ENCODE measurements at places on chromosomes 12 and 14.

GRCh38 chr12:778615-779014, 26.2 kb downstream of the WNK1 start:
- DNase-seq = no peak

GRCh38 chr12:106193394-106194215, 54.2 kb downstream of the CKAP4 start:
- DNase-seq = no peak

GRCh38 chr14:37118673-37119366, 53.6 kb downstream of the SLC25A21 start:
- no peak for DNase-seq

- no peak for DNase-seq
Observed at GRCh38 chr14:68873376-68873775, 80.5 kb upstream of the ZFP36L1 start.

- DNase-seq = no peak
Observed at GRCh38 chr14:69387311-69387710, 10.8 kb downstream of the ERH start.

- no peak for DNase-seq
Observed at GRCh38 chr12:126389220-126389841, 1324.1 kb downstream of the AACS start.

DNA sequence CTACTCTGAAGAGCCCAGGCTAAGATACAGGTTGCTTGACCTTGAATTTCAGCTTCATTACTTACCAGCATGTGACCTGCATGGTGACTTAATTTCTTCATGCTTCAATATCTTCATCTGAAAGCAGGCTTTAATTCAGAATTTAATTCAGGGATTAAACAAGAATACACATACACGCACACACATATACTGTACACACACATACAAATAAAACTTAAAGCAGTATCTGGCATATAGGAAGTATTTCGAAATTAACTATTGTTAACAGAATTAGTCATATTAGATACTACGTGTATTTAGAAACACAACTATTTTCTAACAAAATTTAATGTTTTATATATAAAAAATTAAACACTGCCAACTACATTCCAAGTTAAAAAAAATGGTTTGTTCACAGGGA, 640.3 kb downstream of the SLC6A15 start:
- DNase-seq = no peak

- no peak for DNase-seq
Observed at GRCh38 chr14:67370830-67371229, 10.7 kb downstream of the EIF2S1 start.

DNA sequence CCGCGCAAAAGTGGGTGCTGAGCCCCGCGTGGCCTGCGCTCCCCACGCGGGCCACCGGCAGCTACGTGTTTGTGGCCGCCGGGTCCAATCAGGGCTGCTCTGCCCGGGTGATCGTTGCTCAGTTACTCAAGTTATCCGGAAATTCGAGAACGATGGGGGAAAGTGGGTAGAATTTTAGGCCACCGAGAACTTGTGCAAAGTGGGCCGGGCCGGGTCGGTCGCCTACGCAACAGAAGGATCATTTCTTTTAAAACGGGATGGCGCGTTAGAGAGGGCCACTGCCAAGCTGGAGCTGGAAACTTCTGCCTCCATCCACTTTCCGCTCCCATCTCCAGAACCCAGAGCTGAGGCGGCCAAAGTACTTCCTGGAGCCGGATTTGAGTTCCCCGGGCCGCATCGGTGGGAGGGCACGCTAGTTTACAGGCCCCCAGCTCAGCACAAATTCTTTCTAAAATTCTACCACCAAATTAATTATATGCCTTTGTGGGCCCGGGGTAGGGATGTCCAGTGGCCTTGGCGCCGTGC, 3.5 kb downstream of the RFX4 start:
- DNase-seq = no peak

DNA sequence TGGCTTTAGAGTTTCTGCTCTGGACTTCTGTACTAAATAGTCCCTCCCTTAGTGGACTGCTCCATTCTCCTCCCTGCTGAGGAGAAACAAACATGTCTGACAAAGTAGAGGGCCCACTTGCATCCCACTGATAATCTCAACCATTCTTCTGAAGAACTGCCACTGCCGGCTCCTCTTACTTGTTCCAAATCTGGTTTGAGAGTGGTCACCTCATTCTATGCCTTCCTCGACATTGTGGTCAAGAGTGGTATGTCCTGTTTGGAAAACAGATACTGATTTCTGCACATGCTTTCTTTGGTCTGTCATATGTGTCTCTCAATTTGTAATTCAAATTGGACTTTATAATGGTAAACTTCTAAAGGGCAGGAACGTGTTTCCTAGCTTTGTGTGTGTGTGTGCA, 36.3 kb upstream of the PLEKHA5 start:
- DNase-seq = no peak

DNA sequence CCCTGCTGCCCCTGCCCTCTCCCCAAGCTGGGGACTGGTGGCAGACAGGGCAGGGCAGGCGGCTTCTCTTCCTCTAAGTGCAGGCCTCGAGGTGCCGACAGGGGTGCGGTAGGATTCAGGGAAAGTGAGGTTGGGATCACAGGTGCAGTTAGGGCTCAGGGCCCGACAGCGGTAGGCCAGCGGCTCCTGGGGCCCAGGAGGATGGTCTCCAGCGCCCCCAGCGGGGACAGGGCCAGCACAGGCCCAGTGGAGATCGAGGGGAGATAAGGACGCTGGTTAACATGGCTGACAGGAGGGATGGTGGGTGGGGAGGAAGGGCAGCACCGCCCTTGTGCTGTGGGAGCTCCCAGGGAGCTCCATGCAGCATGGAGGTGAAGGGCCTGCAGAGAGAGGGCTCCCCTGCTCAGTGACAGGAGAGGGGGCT, 935 bp upstream of the CRIP1 start:
- DNase-seq = peak; percentile 70

DNA sequence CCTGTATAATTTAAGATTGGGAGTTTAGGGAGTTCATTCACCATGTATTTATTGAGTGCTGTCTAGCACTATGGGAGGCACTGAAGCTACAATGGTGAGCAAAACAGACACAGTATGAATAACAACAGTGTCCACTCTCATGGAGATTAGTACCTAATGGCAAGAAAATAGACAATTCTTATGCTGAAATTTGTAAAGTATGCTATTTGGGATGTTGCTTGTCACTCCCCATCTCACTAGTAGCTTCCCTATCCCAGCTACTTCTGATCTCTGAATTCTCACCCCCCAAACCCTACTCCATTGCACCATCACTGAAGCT, 4.0 kb downstream of the GDF11 start:
- DNase-seq = no peak

DNA sequence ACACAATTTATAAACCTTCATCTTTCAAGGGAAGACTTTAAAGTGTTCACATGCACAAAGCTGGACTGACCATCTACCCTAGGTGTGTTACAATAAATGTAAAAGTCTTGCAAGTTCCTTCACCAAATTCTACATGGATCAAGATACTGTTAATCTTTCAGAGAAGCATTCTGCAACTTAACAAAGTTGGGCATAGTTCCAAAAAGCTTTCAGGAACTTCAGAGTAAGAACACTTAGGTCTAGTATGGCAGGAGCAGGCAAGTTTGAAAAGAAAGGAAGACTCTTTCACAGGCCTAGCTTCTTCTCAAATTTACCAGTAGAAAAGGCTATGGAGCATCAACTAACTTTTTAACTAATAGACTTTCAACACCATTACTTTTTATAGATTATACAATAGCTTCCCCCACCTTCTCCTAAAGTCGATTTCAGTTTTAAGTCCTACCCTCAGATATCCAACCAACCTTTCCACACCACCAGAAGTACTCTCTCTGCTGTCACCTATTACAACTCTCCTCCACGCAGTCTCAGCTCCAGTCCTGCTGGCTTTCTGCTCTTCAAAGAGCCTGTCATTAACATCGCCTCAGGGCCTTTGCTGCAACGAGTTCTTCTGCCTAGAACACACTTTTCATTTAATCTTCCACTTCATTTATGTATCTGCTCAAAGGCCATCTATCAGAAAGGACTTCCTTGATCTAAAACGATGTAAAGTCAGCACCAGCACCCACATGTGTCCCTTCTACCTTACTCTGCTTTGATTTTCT, 333.9 kb downstream of the CEP128 start:
- DNase-seq = no peak

DNA sequence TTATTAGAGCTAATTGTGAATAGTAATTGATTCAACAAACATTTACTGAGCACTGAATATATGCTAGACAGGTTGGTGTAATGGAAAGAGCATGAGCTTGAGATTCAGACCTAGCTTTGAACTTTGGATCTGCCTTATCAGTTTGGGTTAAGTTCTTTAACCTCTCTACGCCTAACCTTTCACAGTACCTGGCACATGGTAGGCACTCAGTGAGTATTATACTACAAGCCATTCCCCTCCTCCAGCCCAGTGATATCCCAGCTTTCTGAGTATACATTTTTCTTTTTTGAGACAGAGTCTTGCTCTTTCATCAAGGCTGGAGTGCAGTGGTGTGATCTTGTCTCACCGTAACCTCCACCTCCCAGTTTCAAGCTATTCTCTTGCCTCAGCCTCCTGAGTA, 32.0 kb downstream of the FAM177A1 start:
- no peak for DNase-seq

GRCh38 chr14:21825149-21825743, 151.6 kb upstream of the OR4E1 start:
- peak; percentile 74 for DNase-seq

DNA sequence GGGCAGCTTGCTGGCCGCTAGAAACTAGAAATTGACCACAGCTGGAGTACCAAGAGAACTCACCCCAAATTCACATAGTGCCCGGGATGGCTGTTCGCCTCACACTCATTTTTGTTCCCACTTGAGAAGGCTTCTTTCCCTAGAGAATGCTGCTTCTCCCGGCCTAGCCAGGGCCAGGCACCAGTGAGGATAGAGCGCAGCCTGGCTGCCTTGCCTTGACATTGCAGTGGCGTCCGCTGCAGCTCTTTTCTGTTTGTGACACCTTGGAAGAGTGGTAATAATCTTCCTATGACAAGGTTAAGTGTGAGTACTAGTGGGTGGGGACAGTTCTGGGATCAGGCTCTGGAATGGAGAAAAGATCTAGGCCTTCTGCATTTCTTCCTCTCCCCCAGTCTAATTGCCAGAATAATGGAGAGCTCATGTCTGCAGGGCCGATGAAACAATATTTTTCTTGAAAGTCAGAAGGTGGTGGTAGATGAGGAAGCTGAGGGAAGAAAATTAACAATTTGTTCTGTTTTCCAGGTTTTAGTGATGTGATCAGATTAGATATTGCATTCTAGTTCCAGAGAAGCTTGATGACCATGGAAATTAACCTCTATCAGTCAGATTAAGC, 3.7 kb downstream of the TMEM253 start:
- DNase-seq = peak; percentile 62

GRCh38 chr12:25652371-25652770, 99.3 kb upstream of the LMNTD1 start:
- no peak for DNase-seq

GRCh38 chr12:236445-236844, 22.5 kb upstream of the SLC6A12 start:
- no peak for DNase-seq

GRCh38 chr12:75439930-75440329, 40.6 kb upstream of the GLIPR1 start:
- DNase-seq = no peak

GRCh38 chr12:81617915-81618314, 141.2 kb downstream of the PPFIA2 start:
- no peak for DNase-seq

DNA sequence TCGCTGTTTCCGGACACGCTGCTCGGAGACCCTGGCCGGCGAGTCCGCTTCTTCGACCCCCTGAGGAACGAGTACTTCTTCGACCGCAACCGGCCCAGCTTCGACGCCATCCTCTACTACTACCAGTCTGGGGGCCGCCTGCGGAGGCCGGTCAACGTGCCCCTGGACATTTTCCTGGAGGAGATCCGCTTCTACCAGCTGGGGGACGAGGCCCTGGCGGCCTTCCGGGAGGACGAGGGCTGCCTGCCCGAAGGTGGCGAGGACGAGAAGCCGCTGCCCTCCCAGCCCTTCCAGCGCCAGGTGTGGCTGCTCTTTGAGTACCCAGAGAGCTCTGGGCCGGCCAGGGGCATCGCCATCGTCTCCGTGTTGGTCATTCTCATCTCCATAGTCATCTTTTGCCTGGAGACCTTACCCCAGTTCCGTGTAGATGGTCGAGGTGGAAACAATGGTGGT, 90.0 kb downstream of the GALNT8 start:
- DNase-seq = no peak

DNA sequence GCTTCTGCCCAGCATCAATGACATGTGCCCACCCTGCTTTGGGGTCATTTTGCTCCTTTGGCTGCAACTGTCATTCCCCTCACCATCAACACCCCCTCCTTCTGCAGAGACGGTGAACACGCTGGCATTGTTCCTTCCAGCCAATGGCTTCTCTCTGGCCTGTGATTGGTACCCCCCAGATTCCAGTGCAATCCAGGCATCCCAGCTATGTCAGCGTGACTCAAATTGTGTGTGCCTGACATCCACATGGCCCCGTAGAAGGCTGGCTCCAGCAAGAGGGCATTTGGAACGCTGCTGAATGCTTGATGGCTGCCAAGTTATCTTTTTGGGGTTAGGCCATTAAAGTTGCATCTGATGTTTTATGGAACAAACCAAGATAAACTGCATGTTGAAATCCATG, 21.0 kb upstream of the CCND2 start:
- DNase-seq = peak; percentile 47

- peak; percentile 84 for DNase-seq
Observed at GRCh38 chr12:6765634-6766581, at the start of gene PTMS. Gene PTMS, plus strand, starts transcription at chr12:6766363. Its CDS starts 343 bp downstream, at chr12:6766706.

DNA sequence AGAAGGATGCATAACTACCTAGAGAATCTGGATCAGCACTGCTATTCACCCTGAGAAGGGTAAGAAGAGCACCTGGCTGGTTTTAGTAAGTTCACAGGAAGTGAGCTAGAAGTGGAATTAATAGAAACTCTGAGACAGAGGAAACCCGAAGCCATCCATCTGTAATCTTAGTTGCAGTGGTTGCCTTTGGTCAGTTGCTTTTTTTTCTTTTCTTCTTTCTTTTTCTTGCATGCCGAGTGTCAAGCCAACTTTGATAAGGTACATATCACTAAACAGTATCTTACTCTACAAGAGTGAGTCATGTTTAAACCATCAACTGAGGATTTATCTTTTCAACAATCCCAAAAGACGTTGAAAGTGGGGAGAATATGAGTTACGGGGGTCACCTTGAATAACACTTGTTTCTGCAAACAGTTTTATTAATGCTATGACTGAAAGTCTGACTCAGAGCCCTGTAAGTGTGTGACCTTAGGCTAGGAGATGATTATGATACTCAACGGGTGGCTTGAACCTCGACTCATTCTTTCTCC, 26.7 kb downstream of the C12orf75 start:
- no peak for DNase-seq

- DNase-seq = no peak
Observed at GRCh38 chr14:92247947-92248346, 75.0 kb upstream of the SLC24A4 start.

GRCh38 chr12:38465020-38465419, 148.4 kb downstream of the ALG10B start:
- no peak for DNase-seq

- no peak for DNase-seq
Observed at GRCh38 chr14:36585100-36585499, 2.7 kb upstream of the NKX2-8 start.

GRCh38 chr12:113867258-113867657, 98.9 kb downstream of the RBM19 start:
- peak; percentile 60 for DNase-seq
